ENCODE measurements at places on chromosomes 7 and 10.

GRCh38 chr7:28191751-28192150 lies 11.2 kb upstream of the JAZF1 start:
- no peak for DNase-seq

DNA sequence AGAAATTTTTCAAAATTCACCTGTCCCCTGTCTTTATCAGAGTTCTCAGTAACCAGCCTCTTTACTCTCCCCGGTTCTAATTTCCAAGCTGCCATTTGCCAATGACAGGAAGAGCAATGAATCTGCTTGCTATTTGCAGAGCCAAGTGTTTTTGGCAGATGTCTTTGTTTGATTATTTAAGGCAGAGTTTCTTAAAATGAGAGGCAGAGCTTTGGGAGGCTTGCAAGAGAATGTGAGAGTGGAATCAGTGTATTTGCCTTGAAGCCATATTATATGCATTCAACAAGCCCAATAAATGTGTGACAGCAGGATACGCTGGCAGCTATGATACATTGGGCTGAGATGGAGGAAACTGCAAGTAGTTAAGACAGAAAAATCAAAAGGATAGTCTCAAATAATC lies 196.5 kb downstream of the PHF14 start:
- peak; percentile 14 for DNase-seq

GRCh38 chr10:68878496-68878895 lies 22.6 kb upstream of the DDX50 start:
- DNase-seq, result no peak

DNA sequence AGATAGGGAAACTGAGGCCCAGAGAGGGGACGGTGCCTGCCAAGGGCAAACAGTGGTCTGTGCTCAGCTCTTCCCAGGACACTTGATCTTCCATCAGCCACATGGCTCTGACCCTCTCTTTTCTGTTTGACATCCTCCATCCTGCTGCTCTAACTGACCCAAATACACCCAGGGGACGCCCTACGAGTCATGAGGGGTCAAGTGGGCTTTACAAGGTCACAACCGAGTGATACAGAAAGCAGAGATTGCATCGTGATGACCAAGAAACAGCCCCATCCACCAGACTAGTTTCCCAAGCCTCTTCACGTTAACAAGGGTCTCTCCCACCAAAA lies 131.2 kb upstream of the UNC5B start:
- DNase-seq, result no peak

DNA sequence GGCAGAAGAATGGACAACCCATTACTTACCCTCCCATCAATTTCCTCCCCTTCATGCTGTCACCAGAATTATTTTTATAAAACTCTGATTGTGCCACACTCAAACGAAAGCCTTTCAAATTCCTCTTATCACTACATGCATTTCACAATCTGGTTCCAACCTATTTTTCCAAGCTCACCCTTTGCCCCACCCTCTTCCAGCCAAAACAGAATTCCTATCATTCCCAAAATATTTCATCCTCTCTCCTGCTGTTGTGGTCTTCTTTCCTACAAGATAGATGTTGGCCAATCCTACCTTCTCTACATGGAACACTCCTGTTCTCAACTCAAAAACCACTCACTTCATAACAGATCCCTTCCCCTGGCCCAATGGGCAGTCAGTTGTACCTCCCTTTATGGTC lies 111.5 kb downstream of the ELAPOR2 start:
- DNase-seq, result no peak

GRCh38 chr7:91462316-91462715 lies 198.1 kb downstream of the FZD1 start:
- DNase-seq, result no peak

DNA sequence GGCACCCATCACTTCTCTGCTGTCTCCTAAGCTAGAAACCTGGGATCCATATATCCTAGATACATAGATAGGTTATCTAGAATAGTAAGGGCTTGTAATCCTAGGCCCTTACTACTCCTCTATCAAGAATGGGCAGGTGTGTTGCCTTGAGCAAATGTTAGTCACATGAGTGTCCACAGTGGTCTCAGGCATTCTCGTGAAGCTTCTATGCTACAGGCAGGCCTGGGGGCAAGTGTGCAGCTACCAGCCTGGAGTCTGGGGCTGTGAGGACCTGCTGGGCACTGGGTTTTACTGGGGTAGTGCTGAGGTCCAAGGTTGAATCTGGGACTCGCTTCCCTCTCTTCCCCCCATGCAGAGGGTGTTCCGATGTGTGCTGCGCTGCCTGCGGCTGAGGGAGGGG lies 91.4 kb downstream of the ABCC2 start:
- DNase-seq, result no peak

DNA sequence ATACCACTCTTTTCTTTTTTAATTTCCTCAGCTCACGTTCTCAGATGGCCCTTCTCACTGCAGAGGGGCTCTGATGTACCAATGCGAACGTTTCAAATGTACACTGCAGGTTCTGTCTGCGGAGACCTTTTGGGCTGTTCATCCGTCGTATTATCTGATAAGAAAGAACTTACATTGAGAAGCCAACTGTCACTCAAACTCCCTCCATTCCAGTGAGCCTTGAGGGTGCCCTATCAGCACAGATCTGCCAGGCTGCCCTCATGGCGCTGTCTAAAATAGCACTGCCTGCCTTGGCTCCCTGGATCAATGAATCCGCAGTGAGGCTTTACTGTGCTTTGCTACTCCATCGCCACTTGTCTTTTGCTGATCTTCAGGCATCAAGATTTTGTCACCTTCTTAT lies 61.8 kb downstream of the ARL5B start:
- DNase-seq, result no peak

DNA sequence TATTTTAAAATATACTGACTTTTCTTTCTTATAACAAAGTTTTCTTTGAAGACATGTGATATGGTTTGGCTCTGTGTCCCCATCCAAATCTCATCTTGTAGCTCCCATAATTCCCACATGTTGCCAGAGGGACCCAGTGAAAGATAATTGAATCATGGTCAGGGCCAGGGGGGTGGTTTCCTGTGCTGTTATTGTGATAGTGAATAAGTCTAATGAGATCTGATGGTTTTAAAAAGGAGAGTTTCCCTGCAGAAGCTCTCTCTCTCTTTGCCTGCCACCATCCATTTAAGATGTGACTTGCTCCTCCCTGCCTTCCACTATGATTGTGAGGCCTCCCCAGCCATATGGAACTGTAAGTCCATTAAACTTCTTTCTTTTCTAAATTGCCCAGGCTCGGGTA lies 768.1 kb downstream of the NRG3 start:
- DNase-seq, result no peak

DNA sequence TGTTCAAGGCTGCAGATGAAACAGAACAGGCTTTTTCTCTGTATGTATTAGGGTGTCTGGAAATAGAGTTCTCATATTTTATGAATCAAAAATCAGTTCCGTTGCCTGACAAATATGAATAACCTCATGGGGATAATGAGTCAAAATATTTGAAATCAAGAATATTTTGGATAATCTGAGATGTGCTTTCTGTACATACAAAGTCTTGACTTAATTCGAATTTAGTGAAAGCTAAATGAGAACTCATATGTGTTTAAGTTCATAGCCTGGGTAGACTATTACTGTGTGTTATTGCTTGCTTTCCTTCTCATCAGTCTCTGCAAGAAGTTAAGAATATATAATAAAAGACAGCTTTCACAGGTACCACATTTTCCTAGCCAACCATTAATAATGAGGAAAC lies 689.0 kb downstream of the REEP3 start:
- no peak for DNase-seq

DNA sequence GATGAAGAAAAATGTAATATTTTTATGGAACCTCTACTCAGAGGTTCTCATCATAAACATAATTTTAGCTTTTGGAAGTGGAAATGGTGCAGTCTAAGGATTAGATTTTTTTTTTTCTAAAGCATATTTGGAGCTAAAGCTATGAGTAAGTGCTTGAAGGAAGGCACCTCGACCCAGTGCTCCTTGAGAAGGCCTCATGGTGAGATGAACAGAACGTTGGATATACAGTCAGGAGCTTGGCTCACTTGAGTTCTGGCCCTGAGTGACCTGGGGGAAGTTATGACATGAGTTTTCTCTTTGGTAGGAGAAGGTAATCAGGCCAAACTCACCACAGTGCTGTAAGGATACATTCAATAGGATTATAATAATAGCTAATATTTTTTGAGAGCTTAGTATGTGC lies 163.3 kb downstream of the JCAD start:
- DNase-seq, result no peak

DNA sequence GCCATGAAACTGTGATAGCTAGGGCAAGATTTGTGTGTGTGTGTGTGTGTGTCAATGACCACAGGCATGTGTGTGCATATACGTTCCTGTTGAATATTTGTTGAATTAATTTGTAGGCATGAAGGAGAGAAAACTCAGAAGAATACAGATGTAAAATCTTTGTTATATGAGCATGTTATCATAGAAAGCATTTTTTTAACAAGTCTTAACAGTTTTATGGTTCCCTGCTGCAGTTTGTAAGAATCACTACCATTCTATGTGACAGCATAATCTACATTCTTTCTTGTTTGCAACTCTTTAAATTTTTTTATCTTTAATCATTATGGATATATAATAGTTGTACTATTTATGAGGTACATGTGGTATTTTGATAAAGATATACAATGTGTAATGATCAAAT lies 130.3 kb downstream of the CD36 start:
- DNase-seq, result no peak

GRCh38 chr7:106717955-106718871 lies 57.3 kb upstream of the CCDC71L start:
- no peak for DNase-seq

- no peak for DNase-seq
Measured at GRCh38 chr10:96991313-96991841, 159.3 kb downstream of the LCOR start.

DNA sequence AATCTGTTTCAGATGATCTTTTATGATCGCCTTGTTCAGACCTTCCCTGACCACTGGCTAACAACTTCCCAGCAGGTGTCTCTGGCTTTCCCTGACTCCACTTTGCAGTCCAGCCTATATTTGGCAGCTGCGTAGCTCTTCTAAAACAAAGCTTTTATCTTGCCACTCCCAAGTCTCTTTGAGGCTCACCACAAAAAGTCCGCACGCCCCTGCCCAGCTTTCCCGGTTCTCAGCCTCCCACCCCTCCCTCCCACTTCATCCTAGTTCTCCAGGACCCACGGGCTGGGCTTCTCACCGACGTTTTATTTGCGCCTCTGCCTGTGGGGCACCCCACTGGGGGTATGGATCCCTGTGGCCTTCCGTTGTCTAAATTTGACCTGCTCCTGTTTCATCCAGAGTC lies 58.9 kb upstream of the USP6NL start:
- DNase-seq, result no peak

DNA sequence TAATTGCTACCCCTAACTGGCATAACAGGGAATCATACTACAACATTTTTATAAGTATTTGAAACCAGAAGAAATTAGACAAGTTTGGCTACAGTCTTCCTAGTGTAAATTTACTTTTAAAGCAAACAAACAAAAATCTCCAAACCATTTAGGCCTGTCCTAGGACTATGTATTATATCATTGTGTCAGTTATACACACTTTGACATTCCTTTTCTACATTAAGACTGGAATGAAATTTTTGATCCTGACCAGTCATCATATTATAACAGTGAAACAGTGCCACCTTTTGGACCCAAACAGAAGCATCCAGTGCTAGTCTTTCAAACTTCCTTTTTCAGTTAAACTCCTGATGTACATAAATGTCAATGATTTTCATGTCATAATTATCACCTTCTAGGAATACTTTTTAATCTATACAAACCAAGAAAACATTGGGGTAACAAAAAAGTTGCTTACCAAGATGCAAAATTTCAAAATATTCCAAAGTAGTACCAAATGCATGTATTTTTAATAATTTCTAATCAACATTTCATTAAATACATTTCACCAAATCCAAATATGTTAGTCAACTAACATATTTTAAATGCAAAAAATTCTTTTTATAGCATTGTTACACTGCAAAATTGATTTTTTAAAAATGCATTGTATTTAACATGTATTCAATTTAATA lies 75.7 kb downstream of the IMMP2L start:
- peak; percentile 49 for DNase-seq

- DNase-seq, result no peak
Measured at GRCh38 chr7:6238309-6238925, 34.0 kb downstream of the CYTH3 start.

- peak; percentile 14 for DNase-seq
Measured at GRCh38 chr7:158829021-158829341, 328 bp downstream of the ESYT2 start.

GRCh38 chr7:72152161-72153131 lies 259.7 kb downstream of the CALN1 start:
- no peak for DNase-seq

GRCh38 chr10:96693431-96693830 lies 26.9 kb downstream of the PIK3AP1 start:
- no peak for DNase-seq

- DNase-seq, result peak; percentile 6
Measured at GRCh38 chr7:132783824-132784223, 207.6 kb upstream of the PLXNA4 start.

DNA sequence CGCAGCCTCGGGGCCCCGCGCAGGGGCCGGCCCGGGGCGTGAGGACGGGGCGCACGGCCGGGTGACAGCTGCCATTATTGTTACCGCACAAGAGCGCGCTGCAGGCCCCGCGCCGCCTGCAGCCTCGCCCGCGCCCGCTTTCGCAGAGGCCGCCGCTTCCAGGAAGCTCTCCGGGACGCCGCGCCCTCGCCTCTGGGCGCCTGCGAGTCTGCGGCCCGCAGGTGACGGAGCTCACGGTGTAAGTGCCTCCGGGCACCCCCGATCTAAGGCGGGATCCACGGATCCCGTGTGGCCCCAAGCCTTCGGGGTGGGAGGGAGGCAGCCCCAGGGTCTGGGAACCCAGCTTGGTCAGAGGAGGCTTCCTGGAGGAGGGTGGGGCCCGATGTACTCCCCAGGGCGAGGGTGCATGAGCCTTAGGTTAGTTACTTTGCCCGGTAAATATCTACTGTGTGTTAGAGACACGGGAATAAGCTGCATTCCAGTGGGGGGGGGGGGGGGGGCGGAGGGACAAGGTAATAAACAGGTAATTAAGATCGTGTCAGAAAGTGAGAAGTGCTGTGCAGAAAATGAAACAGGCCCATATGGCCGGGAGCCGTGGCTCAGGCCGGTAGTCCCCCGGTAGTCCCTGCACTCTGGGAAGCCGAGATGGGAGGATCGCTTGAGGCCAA lies 638 bp downstream of the IQCE start:
- no peak for DNase-seq

GRCh38 chr7:45495618-45496017 lies 78.5 kb upstream of the ADCY1 start:
- DNase-seq, result no peak

- DNase-seq, result no peak
Measured at GRCh38 chr10:44824607-44825006, 86.5 kb upstream of the TMEM72 start.

GRCh38 chr10:36475746-36476145 lies 649.7 kb upstream of the ANKRD30A start:
- no peak for DNase-seq

GRCh38 chr10:13883636-13884444 lies 297.1 kb downstream of the PRPF18 start:
- no peak for DNase-seq

- DNase-seq, result no peak
Measured at GRCh38 chr7:73703757-73704639, 15.5 kb downstream of the STX1A start.

- no peak for DNase-seq
Measured at GRCh38 chr10:109891105-109891504, 32.2 kb downstream of the XPNPEP1 start.

Measured in DMS79 (cell line).